Endothelial cell (in vitro differentiated cells): ENCODE measurements at places on chromosomes 1 and 21.

DNA sequence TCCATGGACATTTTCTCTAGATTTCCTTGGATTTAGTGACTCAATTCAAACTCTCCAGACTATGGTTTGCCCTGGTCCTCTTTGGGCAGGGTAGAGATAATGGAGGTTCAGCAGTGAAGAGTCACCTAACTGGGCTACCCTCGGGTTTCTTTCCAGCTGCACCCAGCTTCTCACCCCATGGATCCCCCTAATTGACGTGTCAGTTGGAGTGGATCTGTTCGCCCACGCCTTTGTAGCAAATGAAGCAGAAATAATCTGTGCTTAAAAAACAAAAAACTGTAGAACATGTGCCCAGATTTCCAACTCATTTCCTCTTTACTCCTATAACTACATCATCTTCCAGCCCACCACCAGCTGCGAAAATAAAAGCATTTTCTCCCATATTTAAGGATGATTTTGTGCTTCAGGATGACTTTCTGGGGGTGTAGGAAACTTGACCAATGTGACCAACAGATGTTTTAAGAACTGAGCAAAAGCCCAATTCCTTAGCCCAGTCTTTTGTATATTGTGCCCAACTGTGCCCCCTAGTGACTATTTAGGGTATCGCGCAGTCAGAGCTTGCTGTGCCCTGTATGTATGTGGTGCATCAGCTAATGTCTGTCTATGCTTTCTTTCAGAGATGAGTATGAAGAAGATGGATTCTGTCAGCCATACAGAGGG, 66.5 kb upstream of the UBE2U start:
- peak; percentile 80 for DNase-seq

GRCh38 chr1:232718928-232719927, 86.0 kb upstream of the MAP10 start:
- no peak for DNase-seq

- DNase-seq = no peak
Measured at GRCh38 chr1:62693123-62693522, 4.9 kb upstream of the DOCK7 start.

DNA sequence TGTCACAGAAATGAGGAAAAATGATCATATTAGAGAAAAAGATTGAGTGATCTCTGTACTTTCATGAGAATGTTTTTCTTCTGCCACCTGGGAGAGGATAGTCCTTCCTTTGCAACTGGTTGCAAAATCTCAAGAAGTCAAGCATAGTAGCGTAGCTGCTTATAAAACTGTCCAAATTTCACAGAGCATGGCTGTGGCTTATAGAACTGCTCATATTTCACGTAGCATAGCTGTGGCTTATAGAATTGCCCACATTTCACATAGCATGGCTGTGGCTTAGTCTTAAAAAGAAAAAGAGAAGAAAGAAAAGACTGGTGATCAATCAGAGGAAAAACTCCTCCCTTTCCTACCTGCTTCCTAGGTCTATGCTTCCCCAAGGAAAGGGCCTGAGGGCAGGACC, 329.5 kb downstream of the SIPA1L2 start:
- no peak for DNase-seq

DNA sequence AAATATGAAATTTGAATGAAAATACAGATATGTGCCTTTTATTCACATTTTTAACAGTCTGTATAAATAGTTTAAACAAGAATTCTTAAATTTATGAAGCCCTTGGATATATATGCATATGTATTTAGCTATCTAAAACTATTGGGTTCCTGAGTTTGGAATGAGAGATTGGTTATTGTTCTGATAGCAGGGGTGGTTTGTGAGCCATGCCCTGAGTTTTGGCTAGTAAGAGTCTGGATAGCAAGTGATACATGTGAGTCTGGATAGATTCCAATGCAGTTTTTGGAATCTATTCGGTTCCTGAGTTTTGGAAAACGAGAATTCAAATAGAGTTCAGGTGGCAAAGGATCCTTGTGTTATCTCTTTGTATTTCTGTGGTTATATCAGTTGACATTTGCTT, 2.8 kb downstream of the MAN1A2 start:
- DNase-seq = no peak
